ENCODE measurements at places on chromosomes 5 and 9.

DNA sequence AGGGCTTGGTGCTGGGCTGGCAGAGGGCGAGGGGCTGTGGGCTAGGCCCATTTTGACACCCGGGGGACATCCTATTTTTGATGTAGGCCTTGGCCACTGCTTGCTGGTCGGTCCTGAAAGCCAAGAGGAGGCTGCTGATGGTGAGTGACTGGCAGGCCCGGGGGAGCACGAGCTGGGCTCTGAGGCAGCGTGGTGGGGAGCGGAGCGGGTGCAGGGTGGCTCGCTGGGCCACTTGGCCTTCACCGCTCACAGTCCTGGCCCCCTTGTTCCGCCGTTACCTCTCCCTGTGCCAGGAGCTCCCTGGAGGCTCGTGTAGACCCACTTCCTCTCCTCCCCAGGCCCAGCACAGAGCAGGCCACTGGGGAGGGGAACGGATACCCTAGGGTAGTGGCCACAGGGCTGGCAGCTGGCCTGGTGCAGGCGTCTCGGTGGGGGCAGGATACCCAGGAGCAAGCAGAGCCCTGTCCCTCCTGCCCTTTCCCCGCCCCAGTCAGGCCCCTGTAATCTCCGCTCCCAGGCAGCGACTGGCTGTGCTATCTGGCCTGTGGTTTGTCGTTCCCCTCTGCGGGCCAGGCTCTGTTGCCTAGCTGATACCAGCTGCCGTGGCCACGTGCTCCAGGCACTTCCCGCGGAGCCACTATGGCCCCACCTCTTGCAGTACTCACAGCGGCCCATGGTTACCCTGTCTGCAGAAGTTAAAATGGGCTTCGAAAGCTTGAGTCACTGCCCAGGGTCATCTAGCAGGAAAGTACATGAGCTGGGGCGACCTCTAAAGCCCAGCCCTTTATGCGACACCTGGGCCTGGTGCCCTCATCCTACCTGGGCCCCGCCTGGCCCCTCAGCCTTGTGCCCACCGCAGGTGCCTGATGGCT lies 11.7 kb upstream of the DOLPP1 start:
- DNase-seq: no peak

DNA sequence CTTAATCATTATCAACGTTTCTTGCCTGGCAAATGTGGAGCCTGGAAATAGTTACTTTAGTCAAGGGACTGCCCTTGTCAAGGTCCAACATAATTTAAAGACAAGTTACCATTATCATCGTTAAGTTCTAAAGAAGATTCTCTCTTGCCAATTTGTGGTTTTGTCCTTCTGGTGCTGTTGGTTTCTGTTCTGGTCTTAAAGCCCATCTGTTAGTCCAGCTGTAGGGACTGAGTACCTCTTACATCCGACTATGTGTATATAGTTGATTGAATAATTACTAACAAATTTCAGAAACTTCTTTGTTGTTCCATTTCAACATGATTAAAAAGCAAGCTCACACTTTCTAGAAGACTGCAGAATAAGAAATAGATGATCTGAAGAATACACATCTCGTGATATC lies 1854.9 kb downstream of the MAT2B start:
- DNase-seq: no peak

DNA sequence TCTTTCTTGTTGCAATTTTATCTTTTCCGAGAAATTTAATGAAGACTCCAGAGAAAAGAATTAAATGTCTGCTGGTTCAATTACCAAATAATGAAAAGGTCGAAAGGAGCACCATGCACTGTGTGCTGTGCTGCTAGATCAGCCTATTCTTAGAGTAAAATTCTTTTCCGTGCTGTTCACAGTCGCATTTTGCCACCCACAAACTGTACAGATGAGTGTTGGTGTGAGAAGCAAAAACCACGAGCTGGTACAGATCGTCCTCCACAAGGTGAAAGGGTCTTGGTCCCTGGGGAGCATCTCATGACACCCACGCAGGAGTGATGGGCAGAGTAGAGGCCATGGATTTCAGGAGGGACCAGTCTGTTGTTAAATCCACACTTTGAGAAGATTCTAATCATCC lies 143.8 kb upstream of the PUM3 start:
- no peak for DNase-seq

DNA sequence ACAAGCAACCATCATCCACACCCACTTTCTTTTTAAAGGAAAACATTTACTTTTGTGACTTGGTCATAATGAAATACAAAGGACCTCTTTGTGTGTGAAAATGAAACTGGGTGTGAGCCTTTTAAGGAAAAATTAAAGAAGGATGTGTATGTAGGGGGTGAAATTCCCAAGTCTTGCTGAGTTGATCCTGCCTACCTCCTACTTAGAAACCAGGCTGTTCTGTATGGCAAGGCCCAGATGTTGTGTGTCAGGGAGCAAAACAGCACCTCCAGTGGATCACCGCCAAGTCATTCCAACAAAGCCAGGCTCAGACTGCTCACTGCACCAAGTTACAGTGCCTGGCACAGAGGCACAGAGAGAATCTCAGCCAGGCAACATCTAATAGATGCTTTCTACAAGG lies 198.5 kb upstream of the FBN2 start:
- peak; percentile 77 for DNase-seq

- DNase-seq: no peak
Measured at GRCh38 chr5:51466214-51466613, 83.0 kb downstream of the ISL1 start.

GRCh38 chr9:134442085-134442474 lies 115.8 kb downstream of the RXRA start:
- no peak for DNase-seq

- no peak for DNase-seq
Measured at GRCh38 chr5:14097998-14098471, 45.1 kb upstream of the TRIO start.

All from HAP-1 (cell line).